ENCODE measurements at places on chromosomes 2 and 18.

DNA sequence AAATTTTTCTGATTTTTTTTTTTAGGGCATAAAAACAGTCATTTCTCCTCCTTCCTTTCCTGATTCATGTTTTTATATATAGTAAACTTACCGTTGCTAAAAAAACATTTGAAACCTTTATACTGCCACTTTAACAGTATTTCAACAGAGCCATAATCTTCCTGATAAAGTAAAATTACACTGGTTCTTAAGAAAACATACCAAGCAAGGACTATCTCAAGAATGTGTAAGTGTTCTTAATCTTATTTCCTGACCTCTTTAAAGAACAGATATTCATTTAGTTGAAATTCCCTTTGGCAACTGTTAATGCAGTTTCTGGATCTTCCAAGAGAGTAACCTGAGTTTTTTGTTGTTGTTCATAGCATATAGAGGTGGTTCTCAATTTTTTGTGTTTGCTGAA is 26.6 kb upstream of the COLEC12 start:
- DNase-seq: no peak

DNA sequence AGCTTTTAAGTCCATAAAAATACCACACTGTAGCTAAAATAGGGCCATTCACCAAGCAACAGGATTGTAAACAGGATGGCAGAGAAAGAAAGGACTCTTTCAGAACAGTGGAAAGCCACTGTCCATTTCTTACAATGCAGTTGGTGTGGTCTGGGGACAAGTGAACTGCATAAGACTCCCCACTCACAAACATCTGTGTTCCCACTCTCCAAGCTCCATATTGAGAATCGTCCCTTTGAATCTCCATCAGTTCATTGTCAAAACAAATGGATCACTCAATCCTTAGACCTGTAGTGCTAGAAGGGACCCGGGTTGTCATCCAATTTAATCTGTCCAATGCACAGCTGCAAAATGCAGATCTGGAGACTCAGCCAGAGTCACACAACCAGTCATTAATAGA is 347.4 kb upstream of the KLHL29 start:
- no peak for DNase-seq

- no peak for DNase-seq
Observed at GRCh38 chr2:137912371-137912770, 51.9 kb upstream of the HNMT start.

DNA sequence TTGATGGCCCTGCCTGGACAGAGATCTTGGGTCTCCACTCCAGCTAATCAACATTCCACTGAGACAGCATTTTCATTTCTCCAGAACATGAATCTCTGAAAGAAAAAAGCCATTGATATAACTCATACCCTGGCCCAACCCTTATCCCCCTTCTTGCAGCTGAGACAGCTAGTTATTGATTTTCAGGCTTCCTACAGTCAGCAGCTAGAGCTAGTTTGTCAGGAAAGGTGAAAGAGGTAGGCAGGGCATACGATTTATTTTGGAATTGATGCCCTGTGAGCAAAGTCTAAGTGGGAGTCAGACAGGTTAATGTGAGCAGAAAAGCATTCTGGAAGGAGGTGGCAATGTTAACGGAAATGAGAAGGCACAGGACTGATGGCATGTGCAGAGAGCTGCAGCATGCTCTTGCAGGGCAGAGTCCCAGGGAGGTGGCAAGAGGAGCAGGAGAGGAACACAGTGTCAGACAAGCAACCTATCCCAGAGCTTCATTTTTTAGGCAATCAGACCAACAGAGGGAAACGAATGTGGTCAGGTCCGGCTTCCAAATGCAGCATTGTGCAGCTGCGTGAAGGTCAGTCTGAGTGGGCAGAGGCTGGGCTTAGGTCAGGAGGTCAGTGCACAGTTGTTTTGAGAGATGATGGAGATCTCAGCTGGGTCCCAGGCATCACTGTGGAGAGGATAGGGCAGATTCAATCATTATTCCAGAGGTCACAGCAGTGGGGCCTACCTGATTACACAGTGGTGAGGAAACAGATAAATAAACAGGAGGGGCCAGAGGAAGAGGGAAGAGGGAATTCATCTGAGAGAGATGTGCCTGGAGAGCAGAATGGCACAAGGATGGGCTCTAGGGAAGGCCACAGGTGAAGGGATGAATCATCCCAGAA is 134.8 kb downstream of the CMPK2 start:
- DNase-seq: no peak

GRCh38 chr2:192971981-192972380 is 777.2 kb upstream of the TMEFF2 start:
- no peak for DNase-seq

DNA sequence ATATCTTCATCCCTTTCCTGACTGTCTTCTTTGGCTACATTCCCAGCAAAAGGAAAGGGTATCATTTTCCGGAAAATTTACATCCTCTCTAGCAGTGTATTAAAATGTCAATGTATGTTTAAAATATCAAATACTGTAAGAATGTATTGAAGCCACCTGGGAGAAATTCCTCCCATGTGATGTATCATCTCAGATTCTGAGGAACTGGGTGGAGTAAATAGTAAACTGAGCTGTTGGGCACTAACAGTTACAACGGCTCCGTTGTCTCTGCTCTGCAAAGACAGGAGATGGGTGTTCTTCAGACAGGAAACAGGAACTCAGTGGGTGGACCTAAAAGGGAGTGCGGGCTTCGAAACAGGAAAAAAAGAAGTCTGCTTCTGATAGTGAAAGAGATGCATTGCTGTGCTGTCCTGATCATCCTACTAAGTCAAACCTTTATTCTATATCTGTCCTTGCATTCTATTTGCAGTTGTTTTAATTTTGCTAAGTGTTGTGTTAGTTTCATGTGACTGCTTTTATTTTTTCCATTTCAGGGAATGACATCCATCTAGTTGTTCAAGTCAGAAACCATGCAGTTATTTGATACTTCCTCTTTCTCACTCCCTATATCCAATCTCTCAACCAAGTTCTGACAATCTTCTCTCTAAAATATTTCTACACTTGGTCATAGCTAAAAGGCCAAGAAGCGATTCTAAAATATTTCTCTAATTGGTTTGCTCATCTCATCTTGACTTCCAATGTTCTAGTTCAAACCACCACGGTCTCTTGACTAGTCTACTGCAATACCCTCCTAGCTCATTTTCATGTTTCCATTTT is 19.4 kb downstream of the DOK1 start:
- no peak for DNase-seq

DNA sequence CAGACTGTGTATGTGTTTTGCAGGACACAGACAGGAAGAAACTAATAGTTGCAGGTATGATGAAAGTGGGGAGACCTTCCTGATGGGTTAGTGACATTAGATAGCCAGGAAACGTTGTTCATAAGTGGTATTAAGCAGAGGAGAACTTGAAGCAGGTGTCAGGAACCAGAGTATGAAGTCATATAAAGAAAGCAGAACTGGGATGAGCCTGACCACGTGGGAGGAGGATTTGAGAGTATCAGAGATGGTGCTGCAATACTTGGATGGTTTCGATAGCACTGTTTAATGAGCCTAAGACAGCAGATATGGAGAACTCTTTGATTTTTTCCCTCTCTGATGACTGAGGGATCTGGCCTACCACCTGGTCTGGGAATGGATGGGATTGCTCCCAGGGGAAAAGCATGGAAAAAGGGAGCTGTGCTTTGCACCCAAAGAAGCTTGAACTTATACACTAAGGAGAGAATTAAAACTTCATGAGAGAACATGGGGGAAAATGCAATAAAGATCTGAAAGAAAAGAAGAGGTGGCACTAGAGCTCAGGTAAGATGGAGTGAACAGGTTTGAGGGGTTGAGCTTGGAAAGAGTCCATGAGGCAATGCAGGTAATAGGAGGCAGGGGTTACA is 226.0 kb upstream of the LRRTM1 start:
- DNase-seq: no peak

DNA sequence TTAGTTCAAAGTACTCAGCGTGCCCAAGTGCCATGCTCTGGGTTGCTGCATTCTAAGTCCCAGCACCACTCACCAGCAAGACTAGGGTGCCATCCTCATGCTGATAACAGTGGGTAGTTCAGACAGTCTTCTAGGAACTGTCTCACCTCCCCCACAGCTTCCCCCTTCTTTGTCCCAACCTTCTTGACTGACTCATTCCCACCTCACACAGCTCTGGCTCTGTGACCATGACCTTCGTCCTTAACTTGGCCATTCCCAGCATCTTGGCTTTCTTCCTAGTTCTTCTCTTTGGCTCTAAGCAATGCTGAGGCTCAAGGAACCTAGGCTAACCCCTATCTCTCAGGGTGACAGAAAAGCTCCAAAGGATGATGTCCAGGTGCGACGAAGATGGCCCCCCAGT is 20.0 kb upstream of the CXCR4 start:
- DNase-seq: no peak

- no peak for DNase-seq
Observed at GRCh38 chr18:61201511-61201910, 131.7 kb upstream of the CDH20 start.

- no peak for DNase-seq
Observed at GRCh38 chr2:69477627-69478026, 40.4 kb upstream of the NFU1 start.

- no peak for DNase-seq
Observed at GRCh38 chr2:218230882-218231281, 13.9 kb downstream of the ARPC2 start.

Data from stimulated activated CD4-positive, alpha-beta T cell treated with anti-CD3 and anti-CD28 coated beads, Interleukin-2, amount 100 ng/mL, for 48 hours (primary cell).